ENCODE measurements at places on chromosomes 6 and 20. TPM values are rescaled to one million over a fixed set of nuclear protein-coding genes. Genes with fewer than 3 reads are reported as not detected.

GRCh38 chr6:114362957-114363356 lies 20.1 kb upstream of the HS3ST5 start:
- no peak for DNase-seq

GRCh38 chr6:24283043-24283985 lies 74.5 kb downstream of the DCDC2 start:
- DNase-seq, result no peak

DNA sequence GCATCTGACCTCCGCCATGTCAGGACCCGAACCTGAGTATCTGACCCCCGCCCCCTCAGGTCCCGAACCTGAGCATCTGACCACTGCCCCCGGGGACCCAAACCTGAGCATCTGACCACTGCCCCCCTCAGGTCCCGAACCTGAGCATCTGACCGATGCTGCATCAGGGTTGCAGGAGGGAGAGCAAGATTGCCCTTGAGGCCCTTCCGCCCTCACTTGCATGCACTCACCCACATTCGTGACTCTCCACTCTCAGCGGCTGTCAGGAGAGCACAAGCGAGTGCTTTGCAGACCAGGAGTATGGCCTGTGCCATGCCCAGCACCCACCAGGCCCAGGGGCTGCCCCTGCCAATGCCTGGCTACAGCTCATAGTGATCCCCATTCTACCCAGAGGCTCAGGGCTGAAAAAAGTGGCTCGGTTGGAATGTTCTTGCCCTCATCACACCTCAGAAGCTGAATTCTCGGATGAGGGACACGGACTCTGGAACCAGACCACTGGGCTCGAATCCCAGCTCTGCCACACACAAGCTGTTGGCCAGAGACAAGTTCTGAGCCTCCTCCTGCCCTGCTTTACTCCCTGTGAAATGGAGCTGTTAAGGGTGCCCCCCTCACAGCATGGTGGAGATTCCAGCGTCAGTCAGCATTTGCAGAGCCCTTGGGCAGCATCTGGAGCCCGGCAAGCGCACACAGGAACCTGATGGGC lies 82.1 kb downstream of the DLL1 start:
- DNase-seq, result peak; percentile 0

GRCh38 chr6:104885518-104886043 lies 25.9 kb upstream of the HACE1 start:
- DNase-seq, result no peak

DNA sequence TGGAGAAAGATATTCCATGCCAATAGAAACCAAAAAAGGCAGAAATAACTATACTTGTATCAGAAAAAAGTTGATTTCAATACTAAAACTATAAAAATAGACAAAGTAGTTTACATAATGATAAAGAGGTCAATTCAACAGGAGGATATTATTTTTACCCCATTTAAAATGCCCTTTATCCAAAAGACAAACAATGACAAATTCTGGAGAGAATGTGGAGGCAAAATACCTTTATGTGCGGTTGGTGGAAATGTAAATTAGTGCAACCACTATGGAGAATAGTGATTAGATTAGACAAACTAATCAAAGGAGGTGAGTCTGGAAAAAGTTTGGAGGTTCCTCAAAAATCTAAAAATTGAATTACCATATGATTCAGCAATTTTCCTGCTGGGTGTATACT lies 1262.3 kb downstream of the GRIK2 start:
- no peak for DNase-seq

- DNase-seq, result no peak
Observed at GRCh38 chr20:53080687-53080962, 108.5 kb downstream of the TSHZ2 start.

GRCh38 chr6:126199466-126199865 lies 140.4 kb upstream of the CENPW start:
- DNase-seq, result no peak

GRCh38 chr6:21046276-21046675 lies 512.0 kb downstream of the CDKAL1 start:
- no peak for DNase-seq

- DNase-seq, result no peak
Observed at GRCh38 chr6:25124216-25124715, 154.9 kb upstream of the CARMIL1 start.

HRH3 gene
- total RNA-seq, result not detected

IL17A gene
- total RNA-seq, result 0.14 TPM

CD83 gene
- 8.9 TPM for total RNA-seq

C6orf15 gene
- not detected for total RNA-seq

TCF15 gene
- not detected for total RNA-seq

BTNL2 gene
- not detected for total RNA-seq

PGC gene
- not detected for total RNA-seq

FOXS1 gene
- not detected for total RNA-seq

PROCR gene
- 3.1 TPM for total RNA-seq

CRISP2 gene
- total RNA-seq, result not detected

SENP6 gene
- total RNA-seq, result 63.0 TPM

TNFRSF6B gene
- total RNA-seq, result not detected
